IPS DF 6.9 (cell line): ENCODE measurements at places on chromosomes 3 and 15.

DNA sequence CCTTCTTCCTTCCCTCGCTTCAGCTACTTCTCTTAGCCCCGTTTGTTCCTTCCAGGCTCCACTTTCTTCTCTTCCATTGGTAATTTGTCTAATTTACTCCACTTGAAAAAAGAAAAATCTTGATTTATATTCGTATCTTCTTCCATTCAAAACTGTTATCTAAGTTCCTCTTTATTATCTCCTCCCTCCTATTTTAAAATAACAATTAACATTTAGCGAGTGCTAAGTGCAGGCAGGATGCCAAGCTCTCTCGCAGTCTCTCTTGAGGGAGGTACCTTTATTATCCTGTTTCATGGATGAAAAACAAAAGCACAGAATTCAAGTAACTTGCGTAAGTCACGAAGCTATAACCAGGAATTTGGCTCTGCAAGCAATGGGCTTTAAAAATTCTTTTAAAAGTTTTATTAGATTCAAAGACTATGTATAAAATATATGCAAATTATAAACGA, 418.9 kb upstream of the NAALADL2 start:
- no peak for DNase-seq

DNA sequence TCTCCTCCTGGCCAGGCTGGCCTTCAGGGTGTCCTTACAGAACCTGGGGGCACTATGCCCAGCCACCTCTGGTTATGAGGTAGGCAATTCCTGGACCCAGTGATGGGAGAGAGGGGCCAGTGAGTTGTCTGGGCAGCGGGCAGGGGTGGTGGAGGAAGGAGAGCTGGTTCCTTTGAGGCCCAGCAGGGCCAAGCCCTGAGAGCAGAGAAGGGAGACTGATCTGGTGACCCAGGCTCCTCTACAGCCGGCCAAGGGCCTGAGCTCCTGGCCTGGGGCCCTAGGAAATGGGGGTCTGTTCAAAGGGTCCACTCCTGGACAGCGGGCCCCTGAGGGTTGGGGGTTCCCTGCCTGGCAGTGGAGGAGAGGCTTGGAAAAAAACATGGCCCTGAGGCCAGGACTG, 7.9 kb downstream of the SLC38A3 start:
- DNase-seq = no peak

GRCh38 chr3:135629701-135630408, 335.7 kb upstream of the PPP2R3A start:
- DNase-seq = no peak

- DNase-seq = no peak
Observed at GRCh38 chr3:34357461-34357860, 559.0 kb downstream of the PDCD6IP start.

DNA sequence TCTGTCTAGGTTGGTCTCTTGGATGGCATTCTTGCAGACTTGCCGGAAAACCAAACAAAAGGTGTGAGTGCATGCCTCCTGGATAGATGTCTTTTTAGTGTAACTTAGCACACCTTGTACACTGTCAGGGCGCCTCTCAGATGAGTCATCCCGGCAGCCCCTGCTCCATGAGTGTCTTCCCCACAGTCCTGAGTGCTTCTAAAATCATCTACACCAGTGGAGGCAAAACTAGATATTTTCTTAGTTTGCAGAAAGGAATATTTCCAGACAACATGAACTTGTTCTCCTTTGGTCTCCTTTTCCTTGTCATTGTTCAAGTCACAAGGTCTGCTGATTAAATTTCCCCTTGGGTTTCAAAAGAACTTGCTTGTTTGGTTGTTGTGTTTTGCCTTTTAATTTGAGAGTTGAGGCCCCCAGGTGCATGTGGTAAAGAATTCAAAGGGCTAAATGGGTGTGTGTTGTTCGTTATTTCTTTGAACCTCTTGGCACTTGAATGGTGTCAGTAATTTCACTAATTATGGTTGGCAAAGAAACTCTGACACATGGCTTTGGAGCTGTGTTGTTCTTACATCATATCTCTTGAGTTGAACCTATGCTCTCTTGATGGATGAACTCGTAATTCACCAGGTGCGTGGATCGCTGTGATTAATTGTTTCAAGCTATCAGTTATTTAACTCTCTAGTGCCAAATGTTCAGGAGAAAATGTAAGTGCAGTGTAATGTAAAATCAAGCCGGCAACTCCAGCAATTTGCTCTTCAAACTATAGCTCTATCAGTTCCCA, 98.2 kb downstream of the IGF1R start:
- DNase-seq = no peak

DNA sequence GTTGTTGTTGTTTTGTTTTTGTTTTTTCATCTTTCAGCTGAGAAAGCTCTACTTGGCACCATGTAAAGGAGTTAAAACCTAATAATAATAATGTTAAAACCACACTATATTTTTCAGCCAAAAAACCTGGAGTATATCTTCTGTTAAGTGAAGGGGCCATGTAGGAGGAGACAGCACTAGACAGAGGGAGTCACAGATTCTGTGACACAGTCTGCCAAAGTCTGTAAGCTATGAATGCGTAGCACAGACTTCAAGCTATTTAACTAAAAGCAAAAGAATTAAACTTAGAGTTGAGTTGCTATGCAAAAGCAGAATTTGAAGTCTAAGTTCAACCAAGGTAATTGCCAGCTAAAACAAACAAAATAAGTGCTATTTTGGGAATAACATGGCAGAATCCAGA, 296.0 kb upstream of the COL8A1 start:
- no peak for DNase-seq

GRCh38 chr3:61053781-61054496, 197.3 kb downstream of the FHIT start:
- no peak for DNase-seq

DNA sequence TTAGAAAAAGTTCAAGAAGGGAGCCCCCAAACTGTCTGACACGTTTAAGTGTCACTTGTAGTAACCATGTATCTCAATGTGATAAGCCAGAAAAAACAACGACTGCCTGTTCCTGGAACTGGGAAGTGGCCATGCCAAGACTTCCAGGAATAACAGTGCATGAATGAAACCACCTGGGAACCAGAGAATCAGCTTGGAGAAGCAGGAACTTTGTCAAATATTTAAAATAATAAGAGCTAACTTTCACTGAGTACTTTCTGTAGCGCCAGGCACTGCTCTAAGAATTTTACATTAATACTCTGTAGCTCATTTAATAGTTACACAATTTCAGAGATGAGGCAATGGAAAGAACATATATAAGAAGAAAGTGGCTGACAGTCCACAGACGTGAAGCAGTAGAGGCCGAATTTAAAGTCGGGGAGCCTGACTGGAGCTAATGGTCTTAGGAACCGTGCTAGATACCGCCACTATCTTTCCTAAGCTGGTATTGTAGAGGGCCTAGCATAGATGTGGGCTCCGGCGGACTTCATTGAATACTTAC, 876 bp downstream of the PLSCR1 start:
- DNase-seq = no peak
